ENCODE measurements at places on chromosomes 2 and 18. TPM values are rescaled to one million over a fixed set of nuclear protein-coding genes. Genes with fewer than 3 reads are reported as not detected.

DNA sequence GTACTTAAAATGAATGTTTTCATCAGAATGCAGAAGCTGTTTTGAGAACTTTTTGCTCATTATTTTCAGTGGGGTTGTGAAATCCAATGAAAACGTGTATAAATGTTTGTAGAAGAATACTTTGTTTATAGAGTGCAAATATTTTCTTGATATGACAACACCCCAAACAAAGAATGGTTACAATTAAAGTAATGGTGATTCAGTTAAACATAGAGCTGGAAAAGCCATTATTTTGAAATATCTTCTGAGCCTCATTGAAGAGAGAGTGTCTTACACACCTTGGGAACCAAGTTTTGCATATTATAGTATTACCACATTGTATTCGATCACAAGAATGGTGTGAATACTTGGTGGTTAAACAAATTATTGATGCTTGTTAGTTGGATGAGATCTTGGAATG is 48.7 kb downstream of the SPTBN1 start:
- DNase-seq, result no peak

DNA sequence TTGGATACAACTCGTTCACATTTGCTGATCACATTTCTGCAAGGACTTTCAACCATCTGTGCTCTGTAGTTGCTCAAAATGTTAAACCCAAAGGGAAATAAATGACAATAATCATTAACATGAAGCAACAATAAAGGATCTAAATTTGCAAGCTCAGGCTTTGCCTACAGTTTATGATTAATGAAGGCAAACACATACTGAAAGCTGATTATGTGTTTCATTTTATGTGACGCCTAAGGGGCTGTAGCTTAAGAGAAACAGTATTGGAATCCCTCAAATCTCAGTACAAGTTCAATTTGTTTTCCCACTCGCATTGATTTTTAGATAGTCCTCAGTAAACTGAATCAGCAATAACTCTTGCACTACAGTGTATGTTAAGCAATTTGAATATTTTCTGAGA is 160.3 kb upstream of the FSIP2 start:
- DNase-seq, result no peak

- no peak for DNase-seq
Measured at GRCh38 chr18:3985664-3986063, 469.4 kb downstream of the DLGAP1 start.

DNA sequence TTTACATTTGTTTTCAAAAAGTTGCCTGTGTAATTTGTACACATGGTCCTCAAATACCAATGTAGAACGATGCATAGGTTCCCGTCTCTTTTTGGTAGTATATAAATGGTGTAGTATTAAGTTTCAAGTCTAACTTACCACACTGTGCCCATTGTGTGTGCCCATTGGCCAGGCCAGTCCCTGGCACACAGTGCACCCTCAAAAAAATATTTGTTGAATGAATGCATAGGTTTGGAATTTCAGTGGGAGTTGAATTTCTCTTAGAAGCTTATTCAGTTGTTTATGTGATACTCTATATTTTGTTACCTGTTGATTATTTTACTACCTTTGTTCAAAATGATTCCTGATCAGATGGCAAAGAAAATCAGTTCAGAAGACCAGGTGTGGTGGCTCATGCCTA is 30.1 kb downstream of the IDH1 start:
- DNase-seq, result no peak

DNA sequence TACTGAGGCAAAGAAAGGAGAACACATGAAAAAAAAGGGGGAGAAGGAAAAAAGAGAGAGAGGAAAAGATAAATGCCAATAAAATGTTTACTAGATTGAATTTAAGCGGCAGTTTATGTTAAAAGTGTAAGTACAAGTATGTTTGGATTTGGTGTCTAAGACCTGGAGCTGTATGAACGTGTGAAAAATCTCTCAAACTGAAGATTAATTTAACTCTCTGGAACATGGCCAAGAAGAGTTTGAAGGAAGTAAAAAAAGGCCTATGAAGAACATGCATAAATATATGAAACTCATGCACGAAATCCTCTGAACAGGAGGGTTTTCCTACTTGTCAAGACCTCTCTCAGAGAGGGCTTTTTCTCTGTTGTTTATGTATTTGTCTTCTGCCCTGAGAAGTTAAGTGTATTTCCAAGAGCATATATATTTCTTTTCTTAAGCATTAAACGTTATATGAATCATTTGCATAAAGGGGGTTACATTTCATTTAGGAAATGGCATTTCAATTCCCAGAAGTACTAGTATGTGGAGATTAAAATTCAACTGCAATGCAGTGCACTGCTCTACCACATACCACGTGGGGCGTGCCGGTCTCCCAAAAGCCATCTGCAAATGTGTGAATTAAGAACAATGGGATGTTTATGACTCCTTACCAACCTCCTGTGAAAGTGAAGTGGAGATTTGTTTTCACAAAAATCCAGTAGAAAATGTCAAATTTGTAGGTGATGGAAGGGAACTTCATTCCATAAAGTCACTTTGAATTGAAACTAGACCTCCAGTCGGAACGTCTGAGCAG is 281.1 kb upstream of the TRIB2 start:
- DNase-seq, result no peak

DNA sequence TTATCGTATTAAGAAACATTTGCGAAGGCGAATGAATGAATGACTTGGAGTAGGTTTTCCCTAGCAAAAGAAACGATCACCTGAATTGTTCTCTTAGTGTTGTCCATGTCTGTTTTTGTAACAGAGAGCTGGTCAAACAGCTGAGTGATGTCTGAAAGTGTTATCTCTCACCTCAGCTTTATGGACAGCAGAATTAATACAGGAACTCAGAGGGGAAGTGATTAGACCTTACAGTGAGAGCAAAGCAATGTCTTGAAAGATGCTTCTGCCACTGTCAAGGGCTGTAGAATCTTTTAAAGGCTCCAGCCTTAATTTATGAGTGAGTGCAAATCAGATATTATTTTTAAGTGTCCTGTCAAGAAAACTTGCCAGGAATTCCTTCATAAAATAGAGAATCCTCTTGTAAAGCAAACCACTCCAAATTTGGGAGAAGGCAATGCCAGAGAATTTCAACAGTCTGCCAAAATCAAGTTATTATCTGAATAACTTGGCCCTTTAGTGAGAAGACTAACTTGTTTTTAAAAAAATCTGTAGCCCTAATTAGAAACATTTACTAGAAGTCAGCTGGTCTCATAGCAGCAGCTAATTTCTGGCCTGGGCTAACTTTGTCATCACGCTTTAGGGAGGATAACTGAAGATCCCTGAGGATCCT is 60.7 kb downstream of the CDC42EP3 start:
- no peak for DNase-seq

GRCh38 chr18:32386471-32386870 is 84.2 kb downstream of the GAREM1 start:
- DNase-seq, result no peak

- no peak for DNase-seq
Measured at GRCh38 chr2:233796254-233796653, 18.1 kb downstream of the MROH2A start.

DNA sequence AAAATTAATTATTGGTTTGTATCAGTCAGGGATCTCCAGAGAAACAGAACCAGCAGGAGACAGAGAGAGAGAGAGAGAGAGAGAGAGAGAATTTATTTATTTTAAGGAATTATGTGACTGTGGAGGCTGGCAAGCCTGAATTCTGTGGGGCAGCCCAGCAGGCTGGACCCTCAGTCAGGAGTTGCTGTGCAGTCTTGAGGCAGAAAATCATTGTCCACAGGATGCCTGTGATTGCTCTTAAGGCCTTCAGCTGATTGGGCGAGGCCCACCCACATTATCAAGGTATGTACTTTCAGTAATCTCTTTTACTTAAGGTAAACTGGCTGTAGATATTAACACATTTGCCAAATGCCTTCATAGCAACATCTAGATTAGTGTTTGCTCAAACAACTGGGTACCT is 155.3 kb downstream of the SEPTIN10 start:
- DNase-seq, result peak; percentile 5

GRCh38 chr2:33670392-33670937 is 71.4 kb upstream of the FAM98A start:
- DNase-seq, result no peak

GRCh38 chr18:25016666-25017065 is 335.3 kb downstream of the ZNF521 start:
- no peak for DNase-seq

GRCh38 chr2:186835628-186836027 is 13.3 kb downstream of the ZSWIM2 start:
- DNase-seq, result no peak

Gene CERKL
- not detected for total RNA-seq

Gene SP9
- not detected for total RNA-seq

Gene DSG4
- total RNA-seq, result not detected

Gene CCDC178
- total RNA-seq, result 0.97 TPM

Gene NR4A2
- 7.8 TPM for total RNA-seq

Gene NEU2
- not detected for total RNA-seq

Gene CRACDL
- 6.8 TPM for total RNA-seq

Gene SCYGR4
- not detected for total RNA-seq

Gene TMEM198
- total RNA-seq, result 3.0 TPM
